Stimulated activated CD4-positive, alpha-beta T cell treated with anti-CD3 and anti-CD28 coated beads, Interleukin-1b, Interleukin-23, amount 100 ng/mL, for 48 hours (primary cell): ENCODE measurements at places on chromosomes 1 and 21.

DNA sequence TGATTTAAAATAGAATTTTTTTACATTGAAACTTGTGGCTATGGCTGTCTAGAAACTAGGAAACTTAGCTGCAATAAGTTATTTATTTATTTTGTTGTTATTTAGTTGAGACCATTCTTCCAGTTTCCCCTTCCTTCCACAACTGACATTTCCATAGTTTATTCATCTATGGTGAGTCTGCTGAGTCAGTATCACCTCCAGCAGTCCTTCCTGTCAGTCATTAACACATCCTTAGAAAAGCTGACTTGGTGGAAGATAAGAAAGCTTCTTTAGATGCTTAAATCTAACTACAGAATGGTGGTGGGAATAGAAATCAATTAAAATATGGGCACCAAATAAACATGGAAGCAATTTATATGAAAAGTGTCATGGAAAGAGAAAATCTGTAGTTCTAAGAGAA, 714.0 kb downstream of the RWDD3 start:
- no peak for DNase-seq

GRCh38 chr1:3678361-3679097, 26.2 kb downstream of the TP73 start:
- DNase-seq = no peak

- no peak for DNase-seq
These were observed 40.2 kb upstream of the RBM15 start for GRCh38 chr1:110298991-110299390.

- DNase-seq = no peak
These were observed 284.1 kb upstream of the BEND5 start for GRCh38 chr1:49060766-49061165.

DNA sequence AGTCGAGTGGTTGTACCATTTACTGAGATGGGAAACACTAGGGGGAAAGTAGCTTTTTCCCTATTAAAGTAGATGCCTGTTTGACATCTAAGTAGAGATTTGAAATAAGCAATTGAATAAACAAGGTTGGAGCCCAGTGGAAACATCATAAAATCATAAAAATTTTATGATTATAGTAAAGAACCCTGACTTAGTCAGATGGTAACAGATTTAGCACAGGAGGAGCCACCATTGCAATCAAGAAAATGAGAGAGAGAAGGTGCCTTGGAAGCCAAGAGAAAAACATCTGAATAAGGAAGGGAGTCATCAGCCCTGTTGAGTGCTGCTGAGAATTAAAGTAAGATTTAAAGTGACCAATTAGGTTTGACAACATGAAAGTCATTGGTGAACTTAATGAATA, 49.8 kb downstream of the SMG7 start:
- no peak for DNase-seq

- no peak for DNase-seq
These were observed 38.2 kb upstream of the TARDBP start for GRCh38 chr1:10973956-10974881.

DNA sequence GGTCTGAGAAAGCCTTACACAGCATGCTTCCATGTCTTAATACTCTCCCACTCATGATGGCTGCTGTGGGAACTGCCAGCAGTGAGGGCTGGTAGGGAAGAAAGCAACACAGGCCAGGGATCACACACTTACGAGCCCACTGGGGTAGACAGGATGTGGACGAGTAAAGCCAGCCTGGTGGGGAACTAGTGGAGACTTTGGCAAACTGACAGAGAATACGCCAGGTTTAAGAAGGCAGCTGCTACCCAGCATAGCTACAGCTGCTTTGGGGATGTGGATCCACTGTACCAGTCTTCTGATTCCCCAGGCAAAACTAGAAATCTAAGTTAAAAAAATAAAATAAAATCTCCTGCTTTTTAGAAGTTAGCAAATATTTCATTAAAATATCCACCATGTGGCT, 664.0 kb downstream of the SMYD3 start:
- no peak for DNase-seq

GRCh38 chr1:6424619-6425593, at the start of gene ESPN:
Gene ESPN, plus strand, starts transcription at chr1:6424776. Its CDS starts 180 bp downstream, at chr1:6424956.
- DNase-seq = no peak

DNA sequence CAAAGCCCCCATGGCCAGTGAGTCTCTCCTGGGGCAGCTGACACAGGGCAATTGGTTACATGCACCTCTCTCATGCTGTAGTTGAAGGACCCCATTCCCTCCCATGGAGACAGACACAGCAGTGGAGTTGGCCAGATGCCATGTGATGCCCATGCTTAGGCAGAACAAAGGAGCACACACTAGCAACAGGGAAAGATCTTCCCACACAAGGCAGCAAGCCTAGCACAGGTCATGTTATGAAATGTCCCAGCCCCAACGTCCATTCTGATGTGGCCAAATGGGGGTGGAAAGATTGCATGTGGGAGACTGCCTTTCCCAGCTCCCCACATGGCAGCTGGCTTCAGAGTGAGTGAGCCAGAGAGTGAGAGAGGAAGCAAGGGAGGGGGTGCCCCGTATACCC, 34.5 kb downstream of the AADACL4 start:
- no peak for DNase-seq

DNA sequence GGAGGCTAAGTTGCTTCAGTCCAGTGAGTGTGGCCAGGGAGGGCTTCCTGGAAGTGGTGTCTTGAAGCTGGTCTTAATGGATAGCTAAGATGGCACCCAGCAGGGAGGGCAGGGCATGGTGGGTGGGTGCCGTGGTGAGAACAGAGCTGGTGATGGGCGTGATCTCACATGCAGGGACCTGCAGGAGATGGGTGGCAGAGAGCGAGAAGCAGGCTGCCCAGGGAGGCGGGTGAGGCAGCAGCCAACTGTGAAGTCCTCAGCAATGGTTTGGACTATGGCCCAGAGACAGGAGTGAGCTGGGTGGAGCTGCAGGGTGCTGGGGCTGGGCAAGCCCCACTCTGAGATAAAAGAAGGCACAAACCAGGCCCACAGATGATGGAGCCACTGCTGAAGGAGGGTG, 50.7 kb downstream of the UMODL1 start:
- DNase-seq = no peak

DNA sequence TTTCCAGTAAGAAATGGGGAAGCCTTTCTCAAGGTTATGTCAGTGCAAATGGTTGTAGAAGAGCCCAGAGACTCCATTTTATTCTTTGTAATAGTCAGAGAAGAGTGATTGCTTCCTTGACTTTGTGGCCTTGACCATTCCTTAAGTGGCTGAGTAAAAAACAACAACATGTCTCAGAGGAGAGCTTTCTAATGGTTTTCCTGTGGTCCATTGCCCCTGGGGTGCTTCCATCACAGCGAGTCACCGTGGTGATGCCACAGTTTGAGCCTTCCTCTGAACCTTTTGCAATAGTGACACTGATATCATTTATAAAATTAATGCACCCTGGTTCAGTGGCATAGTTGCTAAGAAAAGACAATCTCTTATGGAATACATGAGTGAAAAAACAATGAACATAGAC, 38.6 kb downstream of the PAPPA2 start:
- DNase-seq = no peak

DNA sequence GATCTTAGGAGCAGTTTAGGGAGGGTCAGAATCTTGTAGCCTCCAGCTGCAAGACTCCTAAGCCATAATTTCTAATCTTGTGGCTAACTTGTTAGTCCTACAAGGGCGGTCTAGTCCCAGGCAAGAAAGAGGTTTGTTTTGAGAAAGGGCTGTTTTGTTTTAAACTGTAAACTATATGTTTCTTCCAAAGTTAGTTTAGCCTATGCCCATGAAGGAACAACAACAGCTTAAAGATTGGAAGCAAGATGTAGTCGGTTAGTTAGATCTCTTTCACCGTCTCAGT, 62.0 kb downstream of the SLC16A1 start:
- no peak for DNase-seq

DNA sequence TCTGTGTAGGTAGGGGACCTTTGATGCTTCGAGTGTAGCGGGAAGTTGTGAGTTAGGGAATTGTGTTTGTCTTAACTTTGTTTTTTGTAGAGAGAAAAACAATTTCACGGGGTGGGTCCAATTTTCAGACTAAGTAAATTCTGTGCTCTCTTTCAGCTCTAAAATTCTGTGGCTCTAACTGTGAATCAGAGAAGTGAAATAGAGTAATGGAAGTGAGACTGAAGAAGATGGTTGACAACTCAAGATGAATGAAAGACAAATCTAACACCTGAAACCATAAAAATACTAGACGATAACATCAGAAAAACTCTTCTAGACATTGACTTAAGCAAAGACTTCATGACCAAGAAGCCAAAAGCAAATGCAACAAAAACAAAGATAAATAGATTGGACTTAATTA, 4.4 kb upstream of the FMO1 start:
- DNase-seq = no peak

GRCh38 chr1:161218301-161219077, 3.4 kb downstream of the FCER1G start:
- DNase-seq = no peak

- DNase-seq = no peak
These were observed 322 bp downstream of the TFB2M start for GRCh38 chr1:246565751-246566127.

DNA sequence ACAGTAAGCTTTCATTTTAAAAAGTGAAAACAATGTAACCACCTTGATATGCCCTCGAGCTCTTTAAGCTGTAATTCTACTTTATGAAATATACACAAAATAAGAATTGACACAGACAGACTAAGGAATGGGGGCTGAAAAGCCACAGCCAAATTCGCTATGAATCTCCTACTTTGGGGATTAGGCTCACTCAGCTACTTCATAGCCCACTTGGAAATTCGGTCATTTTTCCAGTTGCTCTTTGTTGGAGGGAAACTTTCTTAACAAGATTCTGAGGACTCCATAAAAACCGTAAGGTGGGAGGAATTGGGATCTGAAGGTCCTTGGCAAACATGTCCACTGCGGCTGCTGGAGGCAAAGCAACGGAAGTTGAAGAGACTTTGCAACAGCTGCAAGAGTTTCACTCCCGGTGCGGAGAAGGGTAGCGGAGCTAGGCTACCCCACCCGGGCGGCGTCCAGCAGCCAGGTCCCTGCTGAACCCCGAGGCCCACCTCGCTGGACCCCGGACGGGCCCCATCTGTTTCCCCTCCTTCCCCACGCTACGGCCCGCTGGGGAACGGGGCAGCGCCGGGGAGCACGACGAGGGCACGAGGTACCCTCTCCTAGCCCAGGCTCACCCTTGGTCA, 634 bp downstream of the MYCBP start:
- peak; percentile 27 for DNase-seq

DNA sequence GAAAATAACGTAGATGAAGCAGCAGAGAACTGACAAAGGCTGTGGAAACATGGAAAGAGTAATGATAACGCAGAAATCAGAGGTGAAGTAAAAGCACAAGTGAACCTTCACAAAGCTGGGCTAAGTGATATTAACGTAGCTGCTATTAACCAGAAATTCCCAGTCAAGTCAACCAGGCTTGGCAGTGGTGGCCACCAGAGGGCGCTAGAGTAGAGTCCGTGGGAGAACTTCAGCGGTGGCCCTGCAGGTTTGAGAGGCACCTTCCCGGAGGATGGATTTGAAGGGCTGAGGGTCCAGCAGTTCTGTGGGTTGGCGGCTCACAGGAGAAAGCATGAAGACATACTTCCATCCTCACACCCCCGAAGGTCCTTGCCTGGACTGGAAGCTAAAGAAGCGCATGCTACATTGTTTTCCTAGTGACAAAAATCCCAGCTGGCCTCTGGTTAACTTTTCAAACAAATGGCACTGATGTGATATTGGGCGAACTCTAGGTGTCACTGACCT, 81.7 kb upstream of the ZNF648 start:
- DNase-seq = peak; percentile 86

GRCh38 chr1:228469413-228470162, 17.6 kb upstream of the RNF187 start:
- no peak for DNase-seq

DNA sequence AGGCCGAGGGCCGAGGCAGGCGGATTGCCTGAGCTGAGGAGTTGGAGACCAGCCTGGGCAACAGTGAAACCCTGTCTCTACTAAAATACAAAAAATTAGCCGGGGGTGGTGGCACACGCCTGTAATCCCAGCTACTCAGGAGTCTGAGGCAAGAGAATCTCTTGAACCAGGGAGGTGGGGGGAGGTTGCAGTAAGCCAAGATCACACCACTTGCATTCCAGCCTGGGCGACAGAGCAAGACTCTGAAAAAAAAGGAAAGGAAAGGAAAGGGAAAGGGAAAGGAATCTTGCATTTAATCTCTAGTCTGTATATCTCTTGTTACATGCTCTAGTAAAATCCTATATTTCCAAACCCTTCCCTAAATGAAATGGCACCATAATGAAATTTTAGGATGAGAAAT, 328.3 kb upstream of the ADGRL2 start:
- no peak for DNase-seq

- no peak for DNase-seq
These were observed 868.5 kb downstream of the BRINP3 start for GRCh38 chr1:189609167-189609566.

GRCh38 chr1:70256664-70257063, 35.5 kb downstream of the SRSF11 start:
- DNase-seq = no peak

DNA sequence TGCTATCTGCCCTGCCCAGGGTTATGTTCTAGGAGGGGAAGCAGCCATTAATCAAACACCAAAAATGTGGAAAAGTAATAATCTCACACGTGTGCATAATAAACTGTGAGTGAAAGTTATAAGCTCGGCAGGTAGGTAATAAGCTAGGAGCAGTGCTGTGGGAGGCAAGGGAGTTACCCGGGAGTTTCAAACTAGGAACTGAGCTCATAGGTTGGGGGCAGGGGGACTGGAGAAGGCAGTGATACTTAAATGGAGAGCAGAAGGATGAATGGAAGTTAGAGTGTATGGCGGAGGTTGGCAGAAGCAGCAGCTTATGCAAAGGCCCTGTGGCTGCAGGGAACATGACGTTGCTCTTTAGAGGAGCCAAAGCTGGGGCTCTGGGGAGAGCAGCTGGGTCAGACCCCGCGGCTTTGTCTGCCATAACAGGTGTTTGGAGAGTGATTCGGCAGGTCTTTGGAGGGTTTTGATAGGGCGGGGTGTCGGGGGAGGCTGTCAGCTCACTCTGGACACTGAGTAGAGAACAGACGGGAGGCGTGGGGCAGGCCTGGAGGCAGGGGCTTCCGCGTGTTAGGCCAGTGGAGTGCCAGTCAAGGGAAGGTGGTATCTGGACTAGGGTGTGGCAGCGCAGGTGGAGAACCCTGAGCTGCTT, 20.0 kb downstream of the PTPRF start:
- no peak for DNase-seq

GRCh38 chr1:201702936-201703335, 126.0 kb upstream of the IPO9 start:
- no peak for DNase-seq

DNA sequence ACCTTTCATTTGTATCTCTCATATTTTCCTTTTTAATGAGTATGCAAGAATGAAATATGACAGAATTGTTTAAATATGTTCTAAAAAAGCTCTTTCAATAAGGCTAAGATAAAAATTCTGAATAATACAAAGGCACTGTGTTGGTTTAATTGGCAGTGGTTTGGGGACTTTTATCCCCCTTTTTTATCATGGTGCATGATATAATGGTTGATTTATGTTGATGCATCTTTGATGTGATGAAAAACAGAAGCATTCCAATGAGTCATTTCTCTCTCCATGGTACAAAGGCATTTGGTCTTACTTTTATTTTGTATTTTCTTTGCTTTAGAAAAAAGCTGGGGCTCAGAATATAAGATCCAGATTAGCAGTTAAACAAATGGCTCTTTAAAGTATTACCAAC, 127.2 kb upstream of the GREM2 start:
- no peak for DNase-seq

- DNase-seq = no peak
These were observed 125.4 kb downstream of the EIF4G3 start for GRCh38 chr1:21051177-21051825.

GRCh38 chr1:28421744-28422143, 52.2 kb downstream of the PHACTR4 start:
- no peak for DNase-seq
